ENCODE measurements at places on chromosomes 16 and 17.

- DNase-seq: peak; percentile 89
These were observed 2.9 kb downstream of the GSDMB start for GRCh38 chr17:39915559-39915958.

- DNase-seq: no peak
These were observed 123.4 kb downstream of the PRKCB start for GRCh38 chr16:23959072-23959751.

- no peak for DNase-seq
These were observed 6.6 kb downstream of the HSD11B2 start for GRCh38 chr16:67437513-67437912.

- no peak for DNase-seq
These were observed 19.7 kb downstream of the MEAK7 start for GRCh38 chr16:84484579-84485254.

GRCh38 chr16:20812510-20812909 lies 6.2 kb downstream of the REXO5 start:
- DNase-seq: no peak

- peak; percentile 78 for DNase-seq
These were observed 31.3 kb upstream of the ABCC3 start for GRCh38 chr17:50603340-50603739.

GRCh38 chr16:85940214-85940613 lies 41.3 kb downstream of the IRF8 start:
- DNase-seq: no peak

- no peak for DNase-seq
These were observed 20.2 kb downstream of the TSPOAP1 start for GRCh38 chr17:58308173-58308984.

- DNase-seq: peak; percentile 26
These were observed 505 bp upstream of the COG1 start for GRCh38 chr17:73192206-73192893.

DNA sequence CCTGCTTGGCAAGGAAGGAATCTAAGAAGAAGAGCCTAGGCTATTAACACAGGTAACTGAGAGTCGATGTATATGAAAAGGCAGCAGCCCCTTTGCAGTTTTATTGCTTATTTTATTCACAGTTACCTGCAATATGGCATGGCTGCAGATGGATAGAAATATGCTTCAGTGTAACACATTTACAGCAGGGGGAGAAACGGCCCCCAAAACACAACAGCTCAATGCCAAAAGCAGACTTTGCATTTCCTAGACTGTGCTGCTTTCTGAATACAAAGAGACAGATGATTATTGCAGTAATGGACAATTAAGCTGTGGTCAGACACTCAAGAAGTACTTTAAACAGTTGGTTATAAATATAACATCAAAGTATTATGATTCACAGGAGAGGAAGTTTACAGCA lies 108.0 kb upstream of the CDH13 start:
- DNase-seq: no peak

- DNase-seq: no peak
These were observed 26.6 kb downstream of the LIG3 start for GRCh38 chr17:35006961-35007360.

GRCh38 chr17:3729881-3730280 lies 6.2 kb downstream of the HASPIN start:
- DNase-seq: no peak

- no peak for DNase-seq
These were observed 326.1 kb upstream of the MAF start for GRCh38 chr16:79926451-79927205.

DNA sequence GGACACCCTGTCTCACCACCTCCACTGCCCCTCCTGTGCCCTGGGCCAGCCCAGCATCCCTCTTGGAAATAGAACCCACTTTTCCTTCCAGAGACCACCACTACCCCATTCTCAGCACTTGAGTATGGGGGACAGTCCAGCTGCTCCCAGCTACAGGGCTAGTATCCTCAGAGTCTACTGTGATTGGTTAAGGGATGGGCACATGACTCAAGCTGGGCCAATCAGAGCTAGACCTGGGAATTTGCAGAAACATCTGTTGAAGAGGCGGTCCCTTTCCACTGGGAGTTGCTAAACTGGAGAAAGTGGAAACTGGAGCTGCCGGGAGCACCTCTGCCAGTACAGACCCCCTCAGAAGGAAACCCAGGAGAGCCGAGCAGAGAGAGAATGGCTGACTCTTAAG lies 156.6 kb downstream of the GSG1L start:
- no peak for DNase-seq

DNA sequence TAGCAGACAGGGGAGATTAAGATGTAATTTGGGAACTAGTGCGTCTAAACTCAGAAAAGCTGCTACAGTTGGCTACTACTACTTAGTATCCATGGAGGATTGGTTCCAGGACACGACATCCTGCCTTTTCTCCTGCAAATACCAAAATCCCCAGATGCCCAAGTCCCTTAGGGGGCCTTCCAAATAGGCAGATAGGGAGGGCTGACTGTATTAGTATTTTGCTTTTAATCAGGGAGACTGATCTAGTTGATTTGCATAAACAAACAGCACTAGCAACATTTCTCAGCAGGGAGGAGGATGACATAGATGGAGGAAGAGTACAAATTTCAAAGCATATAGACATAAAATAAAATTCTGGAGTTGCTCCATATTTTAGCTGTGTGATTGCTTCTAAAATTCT lies 621.6 kb upstream of the GOT2 start:
- DNase-seq: no peak

- no peak for DNase-seq
These were observed 578.2 kb downstream of the TOX3 start for GRCh38 chr16:51968749-51969148.

DNA sequence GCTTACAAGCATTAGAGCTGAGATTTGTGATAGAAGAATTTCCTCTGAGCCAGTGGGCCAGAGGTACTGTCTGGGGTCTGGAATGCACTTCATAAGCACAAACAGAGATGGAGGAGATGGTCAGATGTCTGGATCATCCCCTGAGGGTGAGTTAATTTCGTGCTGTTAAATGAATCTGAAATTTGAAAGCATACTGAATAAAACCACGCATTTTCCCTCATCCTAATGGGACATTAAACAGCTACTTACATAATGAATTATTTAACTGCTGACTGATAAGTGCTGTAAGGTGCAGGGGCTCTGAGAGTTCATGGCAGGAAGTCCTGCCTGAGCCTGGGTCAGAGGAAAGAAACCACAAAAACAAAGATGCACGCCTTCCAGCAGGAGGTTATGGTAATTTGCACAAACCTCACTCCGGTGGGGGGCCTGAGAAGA lies 136.3 kb upstream of the XYLT1 start:
- DNase-seq: no peak

DNA sequence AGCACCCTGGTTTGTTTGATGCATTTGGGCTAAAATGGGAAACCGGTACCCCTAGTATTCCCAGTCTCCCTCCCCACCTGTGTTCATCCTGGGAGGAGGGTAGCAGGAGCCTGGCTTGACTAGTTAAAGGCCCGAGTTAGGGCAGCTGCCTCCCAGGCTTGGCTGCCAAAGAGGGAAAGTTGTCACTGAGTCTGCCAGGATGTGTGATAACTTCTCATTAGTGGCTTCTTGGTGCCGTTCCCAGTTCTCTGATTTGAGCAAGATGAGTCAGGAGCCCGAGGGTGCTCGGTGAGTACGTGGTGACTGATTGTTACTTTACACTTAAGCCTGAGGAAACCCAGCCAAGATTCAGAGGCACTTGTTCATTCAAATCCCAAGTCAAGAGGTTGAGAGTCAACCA lies 2.5 kb downstream of the KRT32 start:
- DNase-seq: peak; percentile 97

- no peak for DNase-seq
These were observed 22.2 kb downstream of the TEX2 start for GRCh38 chr17:64240741-64241347.

- no peak for DNase-seq
These were observed 821 bp downstream of the SOCS7 start for GRCh38 chr17:38352245-38353085.

GRCh38 chr16:11147754-11148444 lies 108.1 kb downstream of the SOCS1 start:
- no peak for DNase-seq

GRCh38 chr17:40445751-40446468 lies 2.7 kb downstream of the IGFBP4 start:
- DNase-seq: no peak

DNA sequence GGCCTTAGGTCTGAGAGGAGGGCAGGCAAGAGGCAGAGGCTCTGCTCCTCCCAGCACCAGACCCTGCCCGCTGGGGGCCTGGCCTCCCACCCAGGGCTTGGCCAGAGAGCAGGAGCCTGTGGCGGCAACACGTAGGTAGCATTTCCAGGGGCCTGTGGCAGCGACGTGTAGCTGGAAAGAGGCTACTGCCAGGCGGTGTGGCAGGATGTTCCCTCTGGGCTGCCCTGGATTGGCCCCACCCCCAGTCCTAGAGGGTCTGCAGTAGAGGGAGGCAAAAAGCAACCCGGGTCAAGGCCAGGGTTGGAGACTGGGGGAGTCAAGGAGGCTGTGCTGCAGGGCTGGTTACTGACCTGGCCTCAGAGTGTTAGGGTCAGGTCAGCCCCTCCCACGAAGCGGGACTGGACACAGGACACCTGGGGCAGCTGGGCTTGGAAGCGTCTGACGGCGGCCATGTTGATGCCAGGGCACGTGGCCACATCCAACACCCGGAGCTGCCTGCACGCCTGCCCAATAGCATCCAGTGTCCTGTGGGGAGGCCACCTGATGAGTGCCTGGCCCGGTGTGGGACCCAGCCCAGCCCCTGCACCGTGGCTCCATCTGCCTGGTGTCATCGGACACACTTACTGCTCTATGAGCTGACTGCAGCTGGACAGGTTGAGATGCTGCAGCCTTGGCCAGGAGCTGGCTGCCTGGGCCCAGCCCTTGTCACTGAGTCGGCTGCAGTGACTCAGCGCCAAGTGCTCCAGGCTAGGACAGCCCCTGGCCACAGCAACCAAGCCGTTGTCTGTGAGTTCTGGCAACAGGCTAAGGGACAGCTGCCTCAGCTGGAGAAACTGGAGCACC lies 8.5 kb downstream of the ELMO3 start:
- DNase-seq: no peak

- DNase-seq: no peak
These were observed 256.0 kb upstream of the CACNG5 start for GRCh38 chr17:66578781-66579489.

DNA sequence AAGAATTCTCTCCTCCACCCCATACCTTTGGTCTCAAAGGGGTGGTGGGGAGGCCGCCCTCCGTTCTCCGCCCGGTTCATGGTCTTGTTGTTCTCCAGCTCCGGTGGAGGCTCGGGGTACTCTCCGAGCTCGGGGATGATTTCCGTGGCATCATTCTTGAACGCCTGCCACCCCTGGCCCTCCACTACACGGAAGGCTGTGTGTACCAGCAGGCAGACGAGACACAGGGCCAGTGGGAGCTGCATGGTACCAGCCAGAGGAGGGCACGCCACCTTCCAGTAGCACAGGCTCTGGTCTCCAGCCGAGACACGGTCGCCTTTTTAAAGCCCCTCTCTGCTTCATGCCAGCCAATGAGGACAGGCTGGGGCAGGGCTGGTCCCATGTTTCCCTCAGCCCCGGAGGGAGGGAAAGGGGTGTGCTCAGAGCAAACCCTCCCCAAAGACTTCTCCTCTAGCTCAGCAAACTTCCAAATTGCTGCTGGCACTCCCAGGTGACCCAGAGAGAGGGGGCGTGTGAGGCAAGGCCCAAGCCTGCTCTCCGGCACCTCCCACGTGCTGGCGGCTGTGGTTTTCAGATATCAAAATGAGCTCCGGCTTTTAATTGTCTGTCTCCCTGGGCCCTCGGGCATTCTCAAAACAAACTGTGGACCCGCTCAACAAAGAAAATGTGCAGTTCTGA lies at the start of gene SOST:
Gene SOST, minus strand, starts transcription at position 295 of the 678 bp plus-strand sequence. Its CDS starts 50 bp downstream, at position 245.
- DNase-seq: no peak

GRCh38 chr17:47952171-47953021 lies 5.3 kb downstream of the PRR15L start:
- no peak for DNase-seq

GRCh38 chr17:47203984-47204721 lies 5.0 kb upstream of the MYL4 start:
- no peak for DNase-seq

- DNase-seq: no peak
These were observed 13.2 kb downstream of the SLC6A4 start for GRCh38 chr17:30222251-30222650.

DNA sequence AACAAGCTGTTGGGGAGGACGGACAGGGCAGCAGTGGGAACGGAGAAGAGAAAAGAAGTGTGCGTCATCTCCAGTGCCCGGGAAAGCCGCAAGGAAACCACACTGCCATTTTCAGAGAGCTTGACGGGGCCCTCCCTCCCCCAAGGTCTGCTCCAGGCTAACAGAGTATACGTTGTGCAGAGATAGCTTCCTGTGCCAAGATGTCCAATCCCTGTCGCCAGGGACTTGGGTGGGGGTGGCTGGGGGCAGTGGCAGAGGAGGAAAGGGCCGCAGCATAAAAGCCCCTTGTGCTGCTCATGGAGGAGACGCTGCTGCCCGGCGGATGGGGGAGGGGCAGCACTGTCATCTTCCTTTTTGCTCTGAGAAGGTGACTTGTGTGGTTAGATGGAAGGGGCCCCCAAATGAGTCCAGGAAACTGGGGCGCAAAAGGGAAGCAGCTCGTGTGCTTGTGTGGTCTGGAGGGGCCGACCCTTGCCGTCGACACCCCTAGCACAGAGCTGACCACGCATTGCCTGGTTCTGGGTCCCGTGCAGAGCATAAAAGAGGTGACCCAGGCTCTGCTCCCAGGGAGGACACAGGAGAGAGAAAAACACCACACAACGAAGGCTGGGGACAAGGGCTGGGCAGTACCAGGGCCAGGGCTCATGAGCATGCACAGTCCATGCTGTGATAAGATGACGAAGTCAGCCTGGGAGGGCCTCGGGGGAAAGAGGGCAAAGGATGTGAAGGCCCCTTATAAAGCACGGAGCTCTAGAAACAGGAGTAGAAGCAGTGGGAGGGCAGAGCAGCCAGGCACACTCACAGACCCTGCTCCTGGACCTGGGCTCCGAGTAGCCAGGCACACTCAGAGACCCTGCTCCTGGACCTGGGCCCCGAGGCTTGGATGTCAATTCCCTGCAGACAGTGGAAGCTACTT lies 372.7 kb downstream of the SLC39A11 start:
- DNase-seq: no peak

GRCh38 chr16:84922351-84923120 lies 88.8 kb downstream of the ZDHHC7 start:
- no peak for DNase-seq

DNA sequence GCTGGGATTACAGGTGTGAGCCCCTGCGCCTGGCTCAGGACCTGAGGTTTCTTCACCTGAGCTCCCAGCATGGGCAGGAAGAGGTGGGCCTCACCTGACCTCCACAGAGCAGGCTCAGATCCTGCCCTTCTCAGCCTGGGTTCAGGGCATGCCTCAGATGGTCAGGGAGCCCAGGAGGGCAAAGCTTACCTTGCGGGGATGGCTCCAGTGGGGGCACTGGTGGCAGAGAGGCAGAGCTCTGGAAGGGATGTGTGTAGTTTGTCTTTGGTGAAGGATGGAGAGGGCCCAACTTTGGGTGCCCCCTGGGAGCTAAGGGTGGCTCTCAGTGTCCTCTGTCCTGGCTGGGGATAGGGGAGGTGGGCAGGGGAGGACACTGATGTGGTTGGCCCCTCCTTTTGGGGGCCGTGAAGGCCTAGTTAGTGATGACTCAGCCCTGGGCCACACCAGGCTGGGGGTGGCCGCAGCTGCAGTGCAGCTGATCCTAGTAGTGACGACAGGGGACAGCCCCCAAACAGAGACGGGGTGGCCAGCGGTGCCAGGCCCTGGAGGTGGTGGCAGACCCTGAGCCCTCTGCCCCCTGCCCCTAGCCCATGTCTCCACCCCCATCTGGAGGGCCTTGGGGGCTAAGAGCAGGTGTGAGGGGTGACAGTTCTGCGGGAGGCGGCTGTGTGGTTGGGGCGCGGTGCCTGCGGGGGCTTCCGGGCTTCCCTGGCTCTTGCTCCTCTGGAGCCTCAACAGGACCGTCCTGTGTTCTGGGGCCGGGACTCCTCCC lies 5.8 kb downstream of the NHERF2 start:
- DNase-seq: no peak

Measured in DMS79 (cell line).